ENCODE measurements at places on chromosomes 3 and 15. TPM values are rescaled to one million over a fixed set of nuclear protein-coding genes. Genes with fewer than 3 reads are reported as not detected.

DNA sequence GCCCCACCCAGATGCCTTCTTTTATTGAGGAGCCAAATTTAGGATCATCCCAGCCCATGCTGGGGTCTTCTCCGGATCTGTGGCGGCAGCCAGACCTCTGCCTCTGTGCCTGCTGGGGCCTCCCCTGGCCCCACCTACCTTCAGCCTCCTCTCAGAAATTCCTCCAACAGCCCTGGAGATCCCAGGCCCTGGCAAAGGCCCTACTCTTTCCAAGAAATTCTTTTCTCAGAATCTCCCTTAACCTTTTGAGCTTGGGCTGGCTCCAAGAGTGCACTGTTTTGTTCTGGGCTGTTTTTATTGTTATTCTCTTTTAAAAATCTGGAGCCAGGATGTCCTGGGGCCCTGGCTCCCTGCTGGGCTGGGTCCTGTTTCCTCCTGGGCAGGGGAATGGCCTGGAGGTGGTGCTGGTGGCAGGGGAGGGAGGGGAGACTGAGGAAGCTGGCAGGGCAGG lies 57.8 kb downstream of the GRIP2 start:
- no peak for DNase-seq

DNA sequence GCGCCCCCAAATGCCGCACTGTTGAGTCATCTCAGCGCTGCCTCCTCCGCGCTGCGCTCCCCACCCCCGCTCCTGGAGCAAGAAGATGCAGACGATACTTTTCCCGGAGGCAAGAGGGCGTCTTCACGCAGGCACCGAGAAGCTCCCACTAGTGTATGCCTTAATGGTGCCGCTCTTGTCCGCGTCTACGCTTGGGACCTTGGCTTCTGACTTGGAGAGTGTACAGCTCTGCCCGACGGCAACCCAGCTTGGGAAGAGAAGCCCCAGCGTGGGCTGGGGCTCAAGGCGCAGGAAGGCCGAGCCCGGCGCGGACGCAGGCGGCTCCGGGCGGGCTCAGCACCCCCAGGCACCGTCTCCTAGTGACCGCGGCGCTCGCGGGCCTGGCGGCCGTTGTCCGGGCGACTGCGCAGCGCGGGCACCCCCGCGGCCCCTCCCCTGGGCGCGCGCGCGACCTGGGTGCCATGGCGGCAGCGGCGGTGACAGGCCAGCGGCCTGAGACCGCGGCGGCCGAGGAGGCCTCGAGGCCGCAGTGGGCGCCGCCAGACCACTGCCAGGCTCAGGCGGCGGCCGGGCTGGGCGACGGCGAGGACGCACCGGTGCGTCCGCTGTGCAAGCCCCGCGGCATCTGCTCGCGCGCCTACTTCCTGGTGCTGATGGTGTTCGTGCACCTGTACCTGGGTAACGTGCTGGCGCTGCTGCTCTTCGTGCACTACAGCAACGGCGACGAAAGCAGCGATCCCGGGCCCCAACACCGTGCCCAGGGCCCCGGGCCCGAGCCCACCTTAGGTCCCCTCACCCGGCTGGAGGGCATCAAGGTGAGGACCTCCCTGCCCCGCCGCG lies at the start of gene P4HTM:
TSS of gene P4HTM (plus strand) at position 446 of the 840 bp plus-strand sequence. CDS start at position 462, 16 bp downstream.
- peak; percentile 84 for DNase-seq

FGD5 gene
- not detected for total RNA-seq

- no peak for DNase-seq
These were observed 170.0 kb downstream of the RAB11A start for GRCh38 chr15:66039117-66039871.

DNA sequence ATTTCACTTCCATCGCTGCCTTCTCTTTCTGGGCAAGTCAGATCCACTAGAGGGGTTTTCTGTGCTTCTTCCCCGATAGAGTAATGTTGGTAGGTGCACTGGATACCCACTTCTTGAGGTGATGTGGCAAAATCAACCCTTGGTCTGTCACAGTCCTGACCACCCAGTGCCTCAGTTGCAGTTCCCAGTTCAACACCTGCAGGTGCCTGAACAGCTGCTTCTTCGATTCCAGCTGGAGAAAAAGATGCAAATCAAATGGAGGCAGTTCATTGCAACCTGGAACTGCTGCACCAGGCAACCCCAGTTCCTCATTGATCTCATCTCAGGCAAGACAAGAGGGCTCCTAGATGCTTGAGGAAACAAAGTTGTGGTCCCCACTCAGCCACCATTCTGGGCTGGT lies 186.6 kb downstream of the UBE2E2 start:
- DNase-seq: no peak

DNA sequence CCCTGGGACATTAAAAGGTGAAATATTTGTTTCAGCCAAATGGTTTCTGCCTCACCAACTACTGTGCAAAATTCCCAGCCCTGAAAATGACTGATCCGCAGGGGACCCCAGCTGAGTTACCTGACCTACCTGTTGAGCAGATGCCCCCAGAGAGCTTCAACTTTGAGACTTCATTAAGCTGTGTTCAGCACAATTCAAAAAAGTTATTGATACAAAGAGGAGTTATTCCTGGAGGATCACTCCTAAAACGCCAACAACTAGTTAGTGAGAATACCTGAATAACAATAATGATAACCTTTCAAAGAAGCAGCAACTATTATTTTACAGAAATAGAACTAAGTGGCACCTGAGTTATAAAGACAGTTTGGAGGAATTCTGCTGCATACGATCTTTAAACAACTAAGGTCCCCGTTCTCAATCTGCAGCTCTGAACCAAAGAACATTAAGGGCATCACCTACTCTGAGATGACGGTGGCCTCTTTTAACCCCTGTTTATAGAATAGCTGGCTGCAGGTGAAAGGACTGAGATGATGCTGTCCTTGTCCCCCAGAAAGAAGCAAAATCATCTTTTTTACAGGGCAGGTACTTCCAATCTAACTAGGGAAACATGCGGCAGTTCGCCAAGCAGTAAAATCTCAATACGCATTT lies 659 bp downstream of the GADL1 start:
- DNase-seq: no peak

GRCh38 chr15:51202783-51203182 lies 108.1 kb upstream of the TNFAIP8L3 start:
- DNase-seq: no peak

PLCH1 gene
- 11.6 TPM for total RNA-seq

DNA sequence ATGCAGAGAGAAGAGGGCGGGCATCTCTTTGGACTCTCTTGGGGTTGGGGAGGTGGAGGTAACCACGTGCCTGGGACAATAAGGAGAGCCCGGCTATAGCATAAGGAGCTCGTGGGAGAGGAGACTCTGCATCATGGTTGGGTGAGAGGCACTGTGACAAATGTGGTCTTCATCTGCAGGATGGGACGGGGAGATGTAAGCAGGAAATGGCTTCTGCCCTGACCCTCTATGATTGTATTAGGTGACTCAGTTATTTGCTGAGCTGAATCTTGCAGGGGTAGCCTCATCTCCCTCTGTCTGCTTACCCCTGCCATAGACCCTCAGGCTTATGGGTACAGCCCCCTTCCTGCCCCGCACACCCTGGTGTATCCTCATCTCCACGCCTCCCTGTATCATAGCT lies 48.7 kb downstream of the CORO2B start:
- DNase-seq: no peak

DNA sequence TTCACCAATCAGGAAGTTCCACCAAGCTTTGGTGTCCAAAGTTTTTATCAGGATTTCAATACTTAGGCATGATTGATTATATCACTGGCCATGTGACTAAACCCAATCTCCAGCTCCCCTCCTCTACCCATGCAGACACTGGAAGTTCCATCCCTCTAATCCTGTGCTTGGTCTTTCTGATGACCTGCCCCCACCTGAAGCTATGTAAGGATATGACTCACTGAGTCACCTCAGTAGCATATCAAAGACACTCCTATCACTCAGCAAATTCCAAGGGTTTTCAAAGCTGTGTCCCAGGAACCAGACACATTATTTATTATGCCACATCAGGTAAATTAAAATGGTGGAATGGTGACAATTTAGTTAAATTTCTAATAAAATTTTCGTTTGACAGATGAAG lies 158.9 kb downstream of the TAFA4 start:
- no peak for DNase-seq

SRGAP3 gene
- 9.7 TPM for total RNA-seq

DNA sequence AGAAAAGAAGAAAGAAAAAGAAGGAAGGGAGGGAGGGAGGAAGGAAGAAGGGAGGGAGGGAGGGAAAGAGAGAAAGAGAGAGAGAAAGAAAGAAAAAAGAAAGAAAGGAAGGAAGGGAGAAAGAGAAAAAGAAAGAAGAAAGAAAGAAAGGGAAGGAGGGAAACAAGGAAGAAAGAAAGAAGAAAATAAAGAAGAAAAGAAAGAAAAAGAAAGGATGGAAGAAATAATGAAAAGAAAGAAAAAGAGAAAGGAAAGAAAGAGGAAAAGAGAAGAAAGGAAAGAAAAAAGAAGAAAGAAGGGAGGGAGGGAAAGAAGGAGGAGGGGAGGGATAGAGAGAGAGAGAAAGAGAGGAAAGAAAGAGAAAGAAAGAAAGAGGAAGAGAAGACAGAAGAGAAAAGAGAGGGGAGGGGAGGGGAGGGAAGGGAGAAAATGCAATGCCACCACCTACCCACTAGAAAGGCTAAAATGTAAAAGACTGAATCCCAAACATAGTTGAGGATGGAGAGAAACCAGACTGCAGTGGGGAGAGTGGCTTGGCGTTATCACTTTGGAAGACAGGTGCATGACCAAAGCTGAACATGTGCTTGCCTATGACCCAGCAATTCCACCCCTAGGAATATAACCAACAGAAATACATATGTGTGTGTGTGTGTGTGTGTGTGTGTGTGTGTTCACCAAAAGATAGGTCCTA lies 66.9 kb upstream of the KLF13 start:
- no peak for DNase-seq

CPEB1 gene
- total RNA-seq: 7.6 TPM

GRCh38 chr15:99504823-99505551 lies 60.8 kb upstream of the MEF2A start:
- no peak for DNase-seq

SNTN gene
- 0.29 TPM for total RNA-seq

- no peak for DNase-seq
These were observed 343.4 kb downstream of the TBC1D5 start for GRCh38 chr3:17398959-17399551.

- DNase-seq: no peak
These were observed 7.7 kb upstream of the SCN10A start for GRCh38 chr3:38823722-38824121.

- DNase-seq: peak; percentile 96
These were observed 30.5 kb upstream of the SRP14 start for GRCh38 chr15:40069178-40070165.

- DNase-seq: no peak
These were observed 11.1 kb upstream of the ARID3B start for GRCh38 chr15:74529921-74530320.

ADCY5 gene
- 2.5 TPM for total RNA-seq

USP19 gene
- total RNA-seq: 44.3 TPM

DNA sequence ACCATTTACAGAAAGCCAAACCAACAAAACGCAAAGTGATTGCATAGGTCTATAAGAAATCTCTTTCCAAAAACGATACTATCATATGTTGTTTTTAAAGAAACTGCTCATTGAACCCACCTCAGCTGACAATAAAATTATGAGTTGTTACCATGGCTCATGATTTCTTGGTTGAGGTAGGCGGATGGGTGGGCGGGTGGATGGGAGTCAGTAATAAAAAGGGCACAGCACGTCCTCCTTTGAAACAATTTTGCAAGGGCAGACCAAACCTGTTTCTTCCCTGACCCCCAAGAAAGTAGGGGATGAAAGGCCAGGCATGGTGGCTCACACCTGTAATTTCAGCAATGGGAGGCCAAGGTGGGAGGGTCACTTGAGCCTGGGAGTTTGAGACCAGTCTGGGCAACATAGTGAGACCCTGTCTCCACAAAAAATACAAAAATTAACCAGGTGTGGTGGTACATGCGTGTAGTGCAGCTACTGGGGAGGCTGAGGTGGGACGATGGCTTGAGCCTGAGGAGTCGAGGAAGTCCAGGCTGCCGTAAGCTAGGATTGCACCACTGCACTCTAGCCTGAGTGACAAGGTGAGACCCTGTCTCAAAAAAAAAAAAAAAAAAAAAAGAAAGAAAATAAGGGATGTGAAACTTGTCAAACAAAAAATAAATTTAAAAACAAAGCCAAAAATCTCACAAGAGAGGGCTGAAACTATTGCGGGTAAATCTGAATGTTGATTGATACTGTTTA lies 2.1 kb downstream of the ABHD10 start:
- no peak for DNase-seq

GRCh38 chr3:150912501-150912900 lies 7.3 kb upstream of the MINDY4B start:
- DNase-seq: no peak

- DNase-seq: no peak
These were observed 8.3 kb downstream of the KIF23 start for GRCh38 chr15:69422336-69422895.

DNA sequence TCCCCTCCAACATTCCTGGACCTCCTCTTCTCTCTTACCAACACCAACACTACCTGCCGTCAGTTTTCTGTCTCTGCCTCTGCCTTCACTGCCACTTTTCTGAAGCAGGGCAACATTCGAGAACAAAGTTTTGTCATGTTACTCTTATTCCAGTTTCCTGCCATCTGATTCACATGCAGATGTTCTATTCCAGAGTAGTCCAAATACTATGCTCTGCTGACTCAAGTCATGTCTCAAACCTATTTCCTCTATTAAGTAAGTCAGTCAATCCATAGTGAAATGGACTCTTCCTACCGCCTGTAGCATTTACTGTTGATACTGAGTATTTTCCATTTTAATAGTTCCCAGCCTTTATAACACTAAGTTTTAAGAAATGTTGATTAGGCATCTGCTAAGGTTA lies 43.4 kb downstream of the ESYT3 start:
- DNase-seq: no peak

DNA sequence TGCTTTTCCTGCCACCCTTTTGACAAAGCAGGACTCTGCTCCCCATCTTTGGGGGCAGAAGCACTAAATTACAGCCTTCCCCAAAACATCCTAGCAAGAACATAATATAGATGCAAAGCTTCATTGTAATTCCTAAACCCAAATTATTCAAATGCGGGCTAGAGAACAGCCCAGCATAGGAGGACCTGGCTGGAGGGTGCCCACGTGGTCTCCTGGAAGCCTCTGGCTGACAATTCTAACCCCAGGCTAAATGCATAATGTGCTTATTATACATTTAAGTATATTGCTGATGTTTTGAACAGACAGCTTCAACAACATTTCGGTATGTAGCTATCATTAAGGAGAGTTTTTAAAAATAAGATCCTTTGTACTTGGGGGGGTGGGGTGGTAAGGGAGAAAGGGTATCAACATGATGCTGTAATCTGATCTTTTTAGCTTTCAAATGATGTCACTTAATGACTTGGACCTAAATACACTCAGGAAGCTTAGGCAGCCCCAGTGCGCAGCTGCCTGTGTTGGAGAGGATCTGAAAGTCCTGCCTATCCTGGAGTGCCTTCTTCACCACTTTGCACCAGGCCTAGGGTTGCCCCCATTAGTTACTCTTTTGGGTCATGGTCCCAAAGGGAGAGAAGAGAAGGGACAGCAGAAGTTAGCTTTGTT lies 57.2 kb upstream of the USP3 start:
- no peak for DNase-seq

DNA sequence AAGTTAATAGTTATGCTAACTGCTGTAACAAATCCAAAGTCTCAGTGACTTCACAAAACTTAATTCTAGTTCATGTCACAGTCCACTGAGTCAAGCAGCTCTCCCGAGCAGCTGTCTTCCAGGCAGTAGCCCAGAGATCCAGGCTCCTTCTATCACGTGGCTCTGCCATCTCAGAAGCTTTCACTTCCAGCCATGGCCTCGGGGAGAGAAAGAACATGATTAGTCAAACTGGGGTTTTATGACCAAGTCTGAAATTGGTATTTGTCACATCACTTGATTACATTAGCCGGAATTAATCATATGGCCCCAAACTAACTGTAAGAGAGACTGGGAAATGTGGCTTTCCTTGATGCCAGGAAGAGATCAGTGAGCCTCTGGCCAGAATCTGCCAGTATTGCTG lies 70.2 kb upstream of the DGKG start:
- DNase-seq: no peak

GRCh38 chr15:67165254-67166253 lies 88.9 kb downstream of the AAGAB start:
- DNase-seq: no peak
